ENCODE measurements at places on chromosomes 6 and 20.

DNA sequence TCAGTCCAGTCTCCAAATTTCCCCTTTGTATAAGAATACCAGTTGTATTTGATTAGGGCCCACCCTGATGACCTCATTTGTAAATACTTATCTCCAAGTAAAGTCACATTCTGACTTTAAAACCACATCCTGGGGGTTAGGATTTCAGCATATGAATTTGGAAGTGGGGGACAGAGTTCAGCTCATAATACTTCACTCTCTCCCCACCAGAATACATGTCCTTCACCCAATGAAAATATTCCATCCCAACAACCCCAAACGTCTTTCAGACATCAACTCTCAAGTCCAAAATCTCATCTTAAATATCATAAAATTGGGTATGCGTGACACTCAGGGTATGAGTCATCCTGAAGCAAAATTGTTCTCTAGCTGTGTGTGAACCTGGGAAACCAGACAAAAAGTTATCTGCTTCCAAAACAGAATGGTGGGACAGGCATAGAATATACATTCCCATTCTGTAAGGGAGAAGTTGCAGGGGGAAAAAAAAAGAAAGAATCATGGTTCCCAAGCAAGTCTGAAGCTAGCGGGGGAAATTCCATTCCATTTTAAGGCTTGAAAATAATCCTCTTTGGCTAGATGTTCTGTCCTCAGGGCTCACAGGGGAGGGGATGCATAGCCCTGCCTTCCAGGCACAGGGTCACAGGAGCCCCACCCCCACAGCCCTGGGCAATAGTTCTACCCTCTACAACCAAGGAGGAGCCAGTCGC, 113.9 kb downstream of the ADAT2 start:
- peaks cover 3% of the 10 kb centered on the region for H3K36me3 ChIP-seq
- H3K27me3 ChIP-seq = no peaks in the 10 kb centered on the region
- DNase-seq = no peak
- no peak overlapping the region for H3K4me3 ChIP-seq

GRCh38 chr6:137715589-137716045, 151.4 kb upstream of the TNFAIP3 start:
- no peaks in the 10 kb centered on the region for H3K27me3 ChIP-seq
- H3K27ac ChIP-seq = no peak overlapping the region
- H3K36me3 ChIP-seq = no peaks in the 10 kb centered on the region
- H3K4me3 ChIP-seq = no peak overlapping the region
- peaks cover 2% of the 10 kb centered on the region for H3K4me1 ChIP-seq

DNA sequence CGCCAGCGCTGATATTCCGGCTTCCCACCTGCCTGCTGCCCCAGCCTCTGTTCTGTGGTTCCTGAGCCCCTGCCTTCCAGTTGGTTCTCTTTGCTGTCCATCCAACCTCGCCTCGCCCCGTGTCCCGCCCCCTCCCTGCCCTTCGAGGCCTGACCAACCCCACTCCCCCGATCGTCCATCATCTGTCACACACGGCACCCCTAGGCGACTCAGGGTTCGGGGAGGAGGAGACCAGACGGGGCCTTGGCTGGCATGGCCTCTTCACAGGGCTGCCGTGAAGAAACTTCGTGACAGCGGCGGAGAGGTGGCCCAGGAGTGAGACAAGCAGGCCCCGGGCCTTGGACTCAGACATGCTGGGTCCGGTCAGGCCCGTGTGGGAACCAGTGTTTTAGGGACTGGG, 226.1 kb downstream of the QKI start:
- H3K36me3 ChIP-seq = peaks cover 1% of the 10 kb centered on the region
- no peak for DNase-seq

- H3K4me1 ChIP-seq = no peaks in the 10 kb centered on the region
- H3K27ac ChIP-seq = no peak overlapping the region
- peaks cover 3% of the 10 kb centered on the region for H3K36me3 ChIP-seq
Measured at GRCh38 chr20:58828136-58828535, 22.6 kb downstream of the GNAS-AS1 start.

- DNase-seq = no peak
- no peaks in the 10 kb centered on the region for H3K27me3 ChIP-seq
- H3K4me3 ChIP-seq = no peak overlapping the region
- peaks cover 21% of the 10 kb centered on the region for H3K36me3 ChIP-seq
- H3K4me1 ChIP-seq = peaks cover 3% of the 10 kb centered on the region
- no peak overlapping the region for H3K27ac ChIP-seq
Measured at GRCh38 chr6:21085643-21086042, 507.9 kb upstream of the SOX4 start.

DNA sequence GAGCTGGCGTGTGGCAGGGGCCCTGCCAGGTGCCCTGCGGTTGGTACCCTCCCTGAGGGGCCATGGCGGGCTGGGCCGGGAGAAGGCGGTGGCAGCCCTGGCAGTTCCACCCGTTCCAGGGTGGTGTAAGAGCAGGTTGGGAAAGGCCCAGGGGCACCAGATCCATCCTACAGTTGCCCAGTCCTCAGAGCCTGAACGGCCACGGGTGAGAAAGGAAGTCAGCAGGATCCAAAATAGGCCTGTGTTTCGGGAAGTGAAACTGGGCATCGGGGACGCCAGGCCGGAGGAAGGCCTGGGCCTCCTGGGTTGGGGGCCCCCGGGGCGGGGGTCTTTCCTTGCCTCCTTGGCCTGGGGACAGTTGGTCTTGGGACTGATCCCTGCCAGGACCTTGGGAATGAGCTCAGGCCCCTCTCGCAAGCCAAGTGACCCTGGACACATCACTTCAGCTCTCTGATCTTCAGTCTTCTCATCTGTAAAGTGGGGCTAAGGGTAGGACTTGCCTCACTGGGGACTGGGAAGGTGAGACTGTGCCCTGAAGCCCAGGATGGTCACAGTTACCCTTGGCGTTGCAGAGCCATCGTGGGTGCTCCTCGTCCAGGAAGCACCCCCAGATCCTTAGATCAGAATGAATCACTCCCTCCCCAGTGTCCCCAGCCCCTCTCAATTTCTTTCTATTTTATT, 18.1 kb upstream of the NOL4L start:
- H3K4me3 ChIP-seq = peak overlapping the region; percentile 46
- peaks cover 9% of the 10 kb centered on the region for H3K4me1 ChIP-seq
- H3K36me3 ChIP-seq = no peaks in the 10 kb centered on the region
- no peak overlapping the region for H3K27ac ChIP-seq
- DNase-seq = no peak

DNA sequence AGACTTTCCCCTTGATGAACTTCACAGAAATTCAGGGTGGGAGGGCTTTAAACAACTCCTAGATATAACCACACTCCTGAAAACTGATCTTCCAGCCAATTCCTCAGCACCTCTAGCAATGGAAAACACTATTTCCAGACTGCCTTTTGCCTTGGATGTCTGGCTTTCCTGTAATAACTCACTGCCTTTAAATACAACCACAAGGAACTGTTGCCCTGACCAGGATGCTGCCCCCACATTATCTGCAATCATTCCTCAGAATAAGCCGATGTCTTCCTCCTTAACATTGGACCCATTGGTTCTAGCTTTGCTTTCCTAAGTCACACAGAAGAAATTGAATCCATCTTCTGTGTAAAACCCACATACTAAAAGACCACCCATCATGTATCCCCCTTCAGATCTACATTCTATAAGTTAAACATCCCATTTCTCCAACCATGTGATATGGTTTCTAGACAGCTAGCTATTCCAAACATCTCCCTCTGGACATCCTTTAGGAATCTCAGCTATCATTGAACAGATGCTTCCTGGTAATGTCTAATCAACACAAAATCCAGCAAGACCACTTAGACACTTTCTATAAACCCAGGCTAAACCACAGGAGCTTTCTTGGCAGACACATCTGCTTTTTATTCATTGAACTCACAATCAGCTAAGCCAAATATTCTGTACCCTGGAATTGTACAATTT, 95.9 kb upstream of the KCNQ5 start:
- no peak overlapping the region for H3K27ac ChIP-seq
- H3K36me3 ChIP-seq = no peaks in the 10 kb centered on the region

DNA sequence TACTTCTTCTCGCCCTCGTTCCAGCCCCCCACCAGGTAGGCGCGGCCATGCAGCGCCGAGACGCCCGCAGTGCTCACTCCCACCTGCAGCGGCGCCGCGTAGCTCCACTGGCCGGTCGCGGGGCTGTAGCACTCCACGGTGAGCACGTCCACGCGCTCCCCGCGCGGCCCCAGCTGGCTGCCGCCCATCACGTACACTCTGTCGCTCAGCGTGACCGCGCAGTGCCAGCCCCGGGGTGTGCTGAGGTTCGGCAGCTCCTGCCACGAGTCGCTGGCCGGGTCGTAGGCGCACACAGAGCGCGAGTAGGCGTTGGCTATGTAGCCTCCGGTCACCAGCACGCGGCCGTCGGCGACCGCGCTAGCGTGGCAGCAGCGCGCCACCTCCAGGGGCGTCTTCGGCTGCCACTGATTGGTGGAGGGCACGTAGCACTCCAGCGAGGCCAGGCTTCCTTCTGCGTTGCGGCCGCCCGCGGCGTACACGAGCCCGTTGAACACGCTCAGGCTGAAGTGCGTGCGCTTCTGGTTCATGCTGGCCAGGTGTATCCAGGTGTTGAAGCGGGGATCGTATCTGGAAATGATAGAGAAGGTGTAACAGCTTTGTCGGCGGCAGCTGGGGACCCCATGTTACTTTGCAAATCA, 13.7 kb downstream of the KLHL31 start:
- no peaks in the 10 kb centered on the region for H3K27me3 ChIP-seq
- peak; percentile 71 for DNase-seq
- peak overlapping the region; percentile 93 for H3K27ac ChIP-seq
- H3K4me1 ChIP-seq = peaks cover 29% of the 10 kb centered on the region

DNA sequence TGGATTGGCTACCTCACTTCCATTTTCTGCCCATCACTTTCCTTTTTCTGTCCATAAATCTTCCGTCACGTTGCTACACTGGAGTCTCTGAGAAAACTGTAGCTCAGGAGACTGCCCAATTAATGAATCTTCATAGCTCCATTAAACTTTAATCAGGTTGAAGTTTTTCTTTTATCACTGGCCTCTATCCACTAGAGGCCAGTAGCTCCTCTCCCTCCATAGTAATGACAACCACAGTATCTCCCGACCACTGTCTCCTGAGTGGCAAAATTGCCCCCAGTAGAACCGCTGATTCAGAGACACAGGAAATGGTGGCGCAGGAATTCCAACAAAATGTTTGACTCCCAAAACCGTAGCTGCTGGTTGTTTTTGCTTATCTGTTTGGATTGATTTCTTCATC, 18.4 kb upstream of the DOK5 start:
- no peak for DNase-seq
- no peak overlapping the region for H3K27ac ChIP-seq
- H3K4me3 ChIP-seq = no peak overlapping the region
- H3K27me3 ChIP-seq = peaks cover 3% of the 10 kb centered on the region
- no peaks in the 10 kb centered on the region for H3K4me1 ChIP-seq
- H3K36me3 ChIP-seq = no peaks in the 10 kb centered on the region

GRCh38 chr6:125828476-125829039, 37.8 kb downstream of the NCOA7 start:
- peaks cover 26% of the 10 kb centered on the region for H3K4me1 ChIP-seq
- peaks cover 9% of the 10 kb centered on the region for H3K36me3 ChIP-seq
- no peak overlapping the region for H3K27ac ChIP-seq
- no peak overlapping the region for H3K4me3 ChIP-seq
- no peaks in the 10 kb centered on the region for H3K27me3 ChIP-seq

GRCh38 chr20:59589086-59589684, 15.2 kb upstream of the PHACTR3 start:
- H3K27ac ChIP-seq = no peak overlapping the region
- no peaks in the 10 kb centered on the region for H3K36me3 ChIP-seq
- DNase-seq = no peak
- no peaks in the 10 kb centered on the region for H3K4me1 ChIP-seq
- H3K27me3 ChIP-seq = peaks cover 4% of the 10 kb centered on the region

GRCh38 chr6:91575032-91575431, 988.2 kb upstream of the MAP3K7 start:
- no peaks in the 10 kb centered on the region for H3K27me3 ChIP-seq
- no peak overlapping the region for H3K27ac ChIP-seq
- no peaks in the 10 kb centered on the region for H3K4me1 ChIP-seq
- H3K4me3 ChIP-seq = no peak overlapping the region
- DNase-seq = no peak
- H3K36me3 ChIP-seq = no peaks in the 10 kb centered on the region

GRCh38 chr20:64129146-64129782, 21.9 kb upstream of the NPBWR2 start:
- no peaks in the 10 kb centered on the region for H3K4me1 ChIP-seq
- no peak overlapping the region for H3K4me3 ChIP-seq
- peaks cover 9% of the 10 kb centered on the region for H3K27me3 ChIP-seq
- no peak overlapping the region for H3K27ac ChIP-seq

GRCh38 chr20:32539026-32539816, 45.9 kb downstream of the NOL4L start:
- no peak for DNase-seq
- peaks cover 48% of the 10 kb centered on the region for H3K4me1 ChIP-seq
- peak overlapping the region; percentile 70 for H3K4me3 ChIP-seq
- H3K36me3 ChIP-seq = peaks cover 5% of the 10 kb centered on the region
- H3K27ac ChIP-seq = peak overlapping the region; percentile 86

GRCh38 chr20:32581839-32582658, 3.1 kb downstream of the NOL4L start:
- no peaks in the 10 kb centered on the region for H3K27me3 ChIP-seq
- no peaks in the 10 kb centered on the region for H3K36me3 ChIP-seq
- DNase-seq = no peak
- peaks cover 32% of the 10 kb centered on the region for H3K4me1 ChIP-seq
- H3K27ac ChIP-seq = peak overlapping the region; percentile 46
- H3K4me3 ChIP-seq = peak overlapping the region; percentile 81

GRCh38 chr6:27188061-27188884, 59.2 kb upstream of the PRSS16 start:
- no peaks in the 10 kb centered on the region for H3K27me3 ChIP-seq
- peak overlapping the region; percentile 5 for H3K27ac ChIP-seq
- DNase-seq = no peak
- H3K4me3 ChIP-seq = peak overlapping the region; percentile 87
- H3K4me1 ChIP-seq = peaks cover 7% of the 10 kb centered on the region

- no peaks in the 10 kb centered on the region for H3K27me3 ChIP-seq
- H3K36me3 ChIP-seq = no peaks in the 10 kb centered on the region
- H3K4me3 ChIP-seq = no peak overlapping the region
- peaks cover 8% of the 10 kb centered on the region for H3K4me1 ChIP-seq
- no peak overlapping the region for H3K27ac ChIP-seq
Measured at GRCh38 chr6:41426438-41426851, 91.0 kb downstream of the NCR2 start.

DNA sequence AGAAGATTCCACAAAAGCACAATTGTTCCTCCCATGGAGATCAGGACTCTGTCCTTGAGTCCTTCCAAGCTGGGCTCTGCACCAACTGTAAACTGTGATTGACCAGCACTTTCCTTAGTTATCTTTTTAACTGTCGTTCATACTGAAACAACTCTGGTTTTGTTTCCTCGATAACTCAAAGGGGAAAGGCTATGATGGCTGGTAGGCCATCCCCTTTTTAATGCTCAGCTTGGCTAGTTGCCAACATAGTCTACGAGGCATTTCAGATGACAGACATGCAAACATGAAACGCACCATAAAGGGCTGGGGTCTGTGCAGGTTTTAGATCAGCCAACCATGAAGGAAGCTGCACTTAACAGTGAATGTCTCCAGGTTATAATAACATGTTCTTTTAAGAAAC, 497.1 kb upstream of the ARID1B start:
- DNase-seq = no peak
- H3K27ac ChIP-seq = peak overlapping the region; percentile 49
- H3K4me1 ChIP-seq = peaks cover 21% of the 10 kb centered on the region
- H3K36me3 ChIP-seq = peaks cover 6% of the 10 kb centered on the region
- peaks cover 1% of the 10 kb centered on the region for H3K27me3 ChIP-seq
